ENCODE measurements at places on chromosomes 4 and X.

GRCh38 chr4:99683895-99684294 is 26.3 kb upstream of the C4orf54 start:
- no peak for DNase-seq

DNA sequence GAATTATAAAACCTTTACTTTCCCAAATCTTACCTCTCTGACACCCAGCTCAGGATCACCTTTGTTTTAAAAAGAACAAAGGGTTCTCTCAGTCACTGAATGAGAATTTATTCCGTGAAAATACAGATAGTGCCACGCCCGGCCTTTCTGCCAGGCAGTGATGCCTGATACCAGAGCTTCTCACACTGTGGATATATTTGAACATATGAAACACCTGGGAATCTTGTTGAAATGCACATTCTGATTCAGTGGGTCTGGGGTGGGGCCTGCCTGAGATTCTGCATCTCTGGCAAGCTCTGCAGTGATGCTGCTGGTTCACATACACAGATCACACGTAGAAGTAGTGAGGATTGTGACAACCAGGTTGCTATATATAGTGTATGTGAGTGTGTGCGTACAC is 46.0 kb downstream of the ELOVL6 start:
- DNase-seq, result no peak

DNA sequence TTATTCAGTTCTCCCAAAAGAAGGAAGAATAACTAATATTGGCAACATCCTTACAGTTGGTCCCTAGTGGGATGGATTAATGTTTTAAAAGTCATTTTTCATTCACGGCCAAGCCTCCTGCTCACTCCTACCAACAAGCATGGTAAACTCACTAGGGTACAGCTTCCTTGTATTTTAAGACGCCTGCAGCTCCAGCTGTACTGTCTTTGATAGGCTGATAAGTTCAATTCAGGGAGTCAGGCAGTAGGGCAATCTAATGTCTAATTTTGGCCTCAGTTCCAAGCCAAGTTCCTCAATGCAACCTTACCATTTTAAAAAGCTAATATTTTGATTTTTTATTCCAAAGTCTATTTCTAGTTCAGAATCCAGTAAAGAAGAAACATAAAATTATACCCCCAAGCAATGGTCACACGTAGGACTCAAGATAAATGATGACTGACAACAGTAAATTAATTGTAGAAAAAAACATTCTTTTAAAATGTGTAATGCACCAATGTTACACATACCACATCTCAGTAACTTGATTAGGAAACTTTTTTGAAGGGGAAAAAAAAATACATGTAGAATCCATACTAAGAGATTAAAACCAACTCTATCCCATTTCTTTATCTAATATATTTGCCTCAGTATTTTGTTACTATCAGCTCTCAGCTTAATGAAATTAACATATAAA is 9.3 kb downstream of the LCORL start:
- no peak for DNase-seq

- DNase-seq, result peak; percentile 93
Measured at GRCh38 chr4:122783301-122784215, 43.1 kb upstream of the FGF2 start.

- no peak for DNase-seq
Measured at GRCh38 chr4:173807347-173807746, 277.3 kb upstream of the HAND2 start.

- DNase-seq, result no peak
Measured at GRCh38 chr4:6443035-6444023, 29.1 kb downstream of the PPP2R2C start.
